T-cell (primary cell): ENCODE measurements at places on chromosomes 1 and 21. TPM values are rescaled to one million over a fixed set of nuclear protein-coding genes. Genes with fewer than 3 reads are reported as not detected.

The E2F2 gene
- total RNA-seq = 3.1 TPM

The GABPA gene
- 28.3 TPM for total RNA-seq

The HTR6 gene
- total RNA-seq = 0.90 TPM

The TEKT2 gene
- total RNA-seq = 0.18 TPM

The PTPRF gene
- total RNA-seq = 2.1 TPM

The IFFO2 gene
- total RNA-seq = 41.8 TPM

DNA sequence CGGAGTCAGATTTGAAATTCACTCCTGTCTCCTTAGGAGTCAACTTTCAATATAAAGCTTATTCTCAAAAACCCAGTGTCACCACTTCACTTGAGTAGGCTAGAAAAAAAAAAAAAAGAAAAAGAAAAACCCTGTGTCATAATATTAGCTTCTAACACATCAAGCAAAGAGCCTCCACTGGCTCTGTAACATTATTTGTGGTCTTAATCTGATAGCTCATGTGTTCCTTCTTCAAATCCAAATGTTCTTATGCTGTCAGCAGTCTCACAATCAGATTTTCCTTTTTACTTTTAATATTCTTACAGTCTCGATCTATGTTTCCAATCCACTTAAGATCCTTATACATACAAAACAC is 26.1 kb upstream of the PSMG1 start:
- DNase-seq = no peak

DNA sequence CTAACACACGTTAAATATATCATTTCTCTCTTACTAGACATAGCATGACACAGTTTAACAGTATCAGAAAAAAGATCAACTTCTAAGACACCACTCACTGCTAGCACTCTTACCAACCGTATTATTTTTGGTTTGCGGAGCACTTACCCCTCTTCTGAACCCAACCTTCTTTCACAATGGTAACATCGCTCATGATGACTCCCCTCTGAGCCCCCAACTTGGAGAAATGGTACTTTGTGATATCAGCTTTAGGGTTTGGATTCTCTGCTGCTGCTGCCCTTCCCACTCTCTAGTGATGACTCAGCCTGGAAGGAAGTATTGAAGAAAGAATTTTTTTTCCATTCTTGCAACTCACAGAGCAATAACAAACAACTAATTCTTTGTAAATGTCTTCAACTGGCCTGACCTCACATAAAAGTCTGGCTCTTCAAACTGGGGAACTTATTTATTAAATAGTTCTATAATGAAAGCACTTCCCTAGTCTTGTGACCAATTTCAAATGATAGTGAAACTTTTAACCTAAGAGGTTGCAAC is 7.0 kb downstream of the AKT3 start:
- no peak for DNase-seq

DNA sequence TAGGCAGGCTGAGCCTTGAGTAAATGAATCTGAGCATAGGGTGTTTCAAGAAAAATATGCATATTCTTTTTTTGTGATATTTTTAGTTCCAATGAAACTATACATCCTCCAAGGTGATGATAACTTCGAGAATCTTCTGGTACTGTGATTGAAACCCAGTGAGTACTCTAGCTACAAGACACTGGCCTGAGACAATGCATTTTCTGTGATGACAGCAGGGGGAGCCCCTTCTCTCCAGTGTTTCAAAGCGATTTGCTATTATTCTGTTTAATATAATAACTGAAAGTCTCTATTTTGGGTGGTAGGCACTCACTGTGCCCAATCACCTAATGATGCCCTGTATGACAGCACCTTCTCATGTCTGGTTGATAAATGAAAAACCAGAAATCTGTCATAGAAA is 12.1 kb downstream of the IRF2BP2 start:
- DNase-seq = peak; percentile 52

DNA sequence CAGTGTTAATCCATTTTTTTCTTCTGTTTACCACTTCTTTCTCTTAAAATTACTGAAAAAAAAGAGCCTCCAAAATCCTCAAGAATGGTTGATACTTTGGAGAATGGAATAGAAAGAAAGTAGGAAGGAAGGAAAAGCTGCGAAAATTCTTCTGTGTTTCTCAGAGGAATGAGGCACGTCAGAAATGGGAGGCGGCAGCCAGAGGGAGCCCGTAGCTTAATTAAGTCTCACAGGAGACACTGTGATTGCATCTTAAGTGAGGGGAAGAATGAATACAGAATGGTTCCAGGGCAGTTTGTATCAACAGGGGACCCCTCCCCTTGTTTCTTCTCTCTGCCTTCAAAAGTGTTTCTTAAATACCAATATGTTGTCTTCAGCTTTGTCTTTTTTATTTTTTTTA is 1099.5 kb downstream of the PLA2G4A start:
- no peak for DNase-seq

GRCh38 chr1:218349348-218350034 is 4.4 kb downstream of the TGFB2 start:
- no peak for DNase-seq

- no peak for DNase-seq
Observed at GRCh38 chr1:70401974-70402373, 9.1 kb upstream of the CTH start.

- no peak for DNase-seq
Observed at GRCh38 chr1:152823294-152823693, 4.0 kb upstream of the LCE1A start.

DNA sequence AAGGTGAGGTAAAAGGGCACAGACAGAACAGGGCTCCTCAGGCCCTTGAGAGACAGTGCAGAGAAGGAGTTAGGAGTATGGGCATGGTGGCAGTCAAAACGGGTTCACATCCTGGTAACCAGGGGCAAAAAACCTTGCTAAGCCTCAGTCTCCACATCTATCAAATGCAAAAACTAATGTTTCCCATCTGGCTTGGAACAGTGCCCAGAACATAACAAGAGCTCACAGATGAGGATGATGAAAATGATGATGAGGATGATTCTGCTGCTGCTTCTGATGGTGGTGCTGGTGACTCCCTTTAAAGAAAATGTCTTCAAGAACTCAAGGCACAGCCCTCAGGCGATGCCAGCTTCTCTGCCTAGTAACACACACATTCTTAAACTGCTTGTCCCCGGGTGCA is 24.1 kb downstream of the HHIPL2 start:
- DNase-seq = no peak

- no peak for DNase-seq
Observed at GRCh38 chr1:204074274-204075138, 1.6 kb downstream of the SOX13 start.
